ENCODE measurements at places on chromosomes 13 and 19. TPM values are rescaled to one million over a fixed set of nuclear protein-coding genes. Genes with fewer than 3 reads are reported as not detected.

The ZNF442 gene
- not detected for total RNA-seq

The IRGC gene
- not detected for total RNA-seq

The CGB7 gene
- 0.38 TPM for total RNA-seq

The RELB gene
- 39.4 TPM for total RNA-seq

The CD177 gene
- 0.20 TPM for total RNA-seq

The PLPPR3 gene
- 5.6 TPM for total RNA-seq

The SPRED3 gene
- total RNA-seq = 3.3 TPM

The NCR1 gene
- not detected for total RNA-seq

The ADGRE3 gene
- total RNA-seq = not detected

The LYPD3 gene
- 0.36 TPM for total RNA-seq

The GJB6 gene
- not detected for total RNA-seq

The NMRK2 gene
- not detected for total RNA-seq

The ZNF439 gene
- total RNA-seq = not detected

The CEACAM20 gene
- not detected for total RNA-seq

The ANGPTL4 gene
- 297 TPM for total RNA-seq

The PNKP gene
- total RNA-seq = 60.9 TPM

The SHC2 gene
- total RNA-seq = 1.1 TPM

The FFAR1 gene
- not detected for total RNA-seq

The PSG3 gene
- not detected for total RNA-seq

The IGSF23 gene
- total RNA-seq = 0.68 TPM

The SUGP1 gene
- total RNA-seq = 34.4 TPM

The RUBCNL gene
- 0.08 TPM for total RNA-seq

The RANBP3 gene
- total RNA-seq = 37.1 TPM

The ZFR2 gene
- not detected for total RNA-seq

The OR2Z1 gene
- not detected for total RNA-seq

The ZNF574 gene
- total RNA-seq = 34.9 TPM

The MAP3K10 gene
- total RNA-seq = 18.5 TPM

The OR7D2 gene
- not detected for total RNA-seq

The SIGLEC5 gene
- not detected for total RNA-seq

The RYR1 gene
- total RNA-seq = 3.0 TPM

The ARMC6 gene
- total RNA-seq = 30.0 TPM

The ZNF728 gene
- total RNA-seq = not detected

The LRRC63 gene
- not detected for total RNA-seq

The THAP8 gene
- 5.9 TPM for total RNA-seq

The PPM1N gene
- 7.4 TPM for total RNA-seq

The HS6ST3 gene
- not detected for total RNA-seq

The ZNF154 gene
- total RNA-seq = not detected

The ANKRD10 gene
- 43.8 TPM for total RNA-seq

The TMEM59L gene
- total RNA-seq = 6.1 TPM

The FUT1 gene
- 0.05 TPM for total RNA-seq

The C1QTNF9 gene
- total RNA-seq = not detected

The PSG6 gene
- not detected for total RNA-seq

The KCNN1 gene
- total RNA-seq = 0.95 TPM

The FPR3 gene
- total RNA-seq = not detected

The IGFL1 gene
- 3.8 TPM for total RNA-seq

The CRX gene
- total RNA-seq = not detected

Data from A549 treated with ZK216348 at 1 μM for 4 hours (cell line).